ENCODE measurements at places on chromosomes 13 and 19.

DNA sequence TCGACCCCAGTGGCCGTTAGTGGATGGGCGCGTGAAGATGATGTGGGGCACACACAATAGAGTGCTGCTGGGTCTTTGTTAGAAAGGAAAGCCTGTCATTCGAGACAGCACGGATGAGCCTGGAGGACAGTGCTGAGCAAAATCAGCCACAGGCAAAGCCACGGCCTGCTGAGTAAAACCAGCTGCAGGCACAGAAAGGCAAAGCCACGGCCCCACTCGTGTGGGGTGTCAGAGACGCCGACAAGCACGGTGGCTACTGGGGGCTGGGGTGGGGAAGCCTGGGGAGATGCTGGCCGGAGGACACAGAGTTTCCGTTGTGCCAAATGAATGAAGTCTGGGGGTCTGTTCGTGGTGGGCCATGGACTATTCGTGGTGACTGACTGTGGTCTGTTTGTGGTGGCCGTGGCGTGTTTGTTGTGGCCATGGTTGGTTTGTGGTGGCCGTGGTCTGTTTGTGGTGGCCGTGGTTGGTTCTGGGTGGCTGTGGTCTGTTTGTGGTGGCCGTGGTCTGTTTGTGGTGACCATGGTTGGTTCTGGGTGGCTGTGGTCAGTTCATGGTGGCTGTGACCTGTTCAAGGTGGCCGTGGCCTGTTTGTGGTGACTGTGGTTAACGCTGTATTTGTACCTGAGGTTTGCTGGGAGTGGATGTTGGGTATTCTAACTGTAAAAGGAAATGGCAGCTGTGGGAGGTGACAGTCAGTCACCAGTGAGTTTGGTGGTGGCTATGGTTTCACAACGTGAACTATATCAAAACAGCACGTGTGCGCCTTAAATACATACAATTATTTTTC is 36.3 kb downstream of the MCF2L start:
- ATAC-seq: no peak

GRCh38 chr19:3281026-3281425 is 56.6 kb downstream of the CELF5 start:
- ATAC-seq: no peak

- ATAC-seq: peak; percentile 15
These were observed 709 bp downstream of the ATP8A2 start for GRCh38 chr13:25372284-25373081.

DNA sequence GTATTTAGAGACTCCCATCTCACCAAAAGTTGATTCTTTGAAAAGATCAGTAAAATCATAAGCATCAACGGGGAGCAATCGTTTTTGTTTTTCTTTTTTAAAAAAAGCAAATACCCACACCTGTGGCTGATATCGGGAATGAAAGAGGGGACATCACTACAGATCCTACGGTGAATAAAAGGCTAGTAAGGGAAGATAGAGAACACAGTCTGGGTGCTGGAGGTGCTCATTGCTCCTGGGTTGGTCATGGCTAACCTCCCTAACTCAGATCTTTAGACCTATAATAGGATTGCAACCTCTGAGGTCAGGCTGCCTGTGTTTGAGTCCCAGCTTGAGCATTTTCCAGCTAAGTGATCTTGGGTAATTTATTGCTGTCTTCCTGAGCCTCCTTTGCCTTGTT is 1.1 kb downstream of the EHD2 start:
- no peak for ATAC-seq

GRCh38 chr13:100789481-100789880 is 114.9 kb upstream of the TMTC4 start:
- ATAC-seq: no peak

- no peak for ATAC-seq
These were observed 37.9 kb downstream of the N4BP2L1 start for GRCh38 chr13:32390048-32390447.

- ATAC-seq: no peak
These were observed 19.0 kb downstream of the EPS8L1 start for GRCh38 chr19:55094456-55095259.

DNA sequence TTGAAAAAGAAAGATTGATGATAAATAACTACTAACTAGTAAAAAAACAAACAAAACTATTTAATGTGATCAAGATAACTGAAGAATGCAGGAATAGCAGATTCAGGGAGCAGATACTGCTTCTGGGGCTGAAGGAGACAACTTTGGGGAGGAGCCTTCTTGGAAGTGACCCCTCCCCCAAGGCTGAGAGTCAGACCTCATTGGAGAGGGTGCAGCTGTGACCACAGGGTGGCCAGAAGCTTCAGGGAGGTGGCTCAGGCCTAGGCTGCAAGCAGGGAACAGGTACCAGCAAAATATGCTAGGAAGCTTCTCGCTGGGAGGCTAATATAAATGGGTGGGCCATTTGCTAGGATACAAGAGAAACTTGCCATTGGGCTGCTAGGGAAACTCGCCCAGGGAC is 149.9 kb downstream of the MYO16 start:
- ATAC-seq: no peak

DNA sequence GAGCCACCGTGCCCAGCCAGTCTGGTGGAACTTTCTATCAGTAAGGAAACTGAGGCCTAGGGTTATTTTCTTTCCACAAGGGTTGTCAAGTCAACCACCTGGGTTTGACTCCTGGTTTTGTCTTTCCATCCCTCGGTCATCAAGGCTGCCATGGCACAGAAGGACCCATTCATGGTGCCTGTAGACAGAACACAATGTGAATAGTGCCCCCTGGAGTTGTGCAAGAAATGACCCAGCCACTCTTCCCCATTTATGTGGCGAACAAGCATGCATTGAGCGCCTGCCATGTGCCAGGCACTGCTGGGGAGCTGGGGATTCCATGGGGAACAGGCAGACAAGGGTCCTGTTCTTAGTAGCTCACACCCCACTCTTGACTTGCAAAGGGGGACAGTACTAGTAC is 4.1 kb downstream of the SMARCA4 start:
- no peak for ATAC-seq

- ATAC-seq: peak; percentile 2
These were observed 870 bp downstream of the SPIB start for GRCh38 chr19:50419580-50420035.

- peak; percentile 82 for ATAC-seq
These were observed 40.9 kb downstream of the C13orf42 start for GRCh38 chr13:51070005-51070649.

GRCh38 chr19:49951806-49952478 is 9.0 kb downstream of the SIGLEC11 start:
- ATAC-seq: no peak

DNA sequence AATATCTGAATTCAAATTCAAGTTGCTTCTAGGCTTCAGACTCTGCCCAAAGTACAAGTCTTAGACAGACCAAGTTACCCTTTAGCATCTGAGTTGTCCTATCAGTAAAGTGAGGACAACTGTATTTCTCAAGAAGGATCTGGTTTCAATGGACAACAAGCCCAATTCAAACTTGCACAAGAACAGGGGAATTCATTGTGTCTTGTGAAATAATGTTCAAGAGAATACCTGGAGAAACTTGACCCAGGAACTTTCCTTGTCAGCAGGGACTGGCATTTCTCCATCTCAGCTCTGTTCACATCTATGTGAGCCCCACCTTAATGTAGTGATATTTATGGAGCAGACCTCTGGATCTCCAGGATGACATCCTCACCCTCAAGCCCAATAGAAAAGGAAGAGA is 894.9 kb upstream of the SLC10A2 start:
- no peak for ATAC-seq

GRCh38 chr13:112783135-112783977 is 93.5 kb downstream of the ATP11A start:
- no peak for ATAC-seq

- ATAC-seq: no peak
These were observed 46.1 kb upstream of the NFIC start for GRCh38 chr19:3320354-3320670.
